Fibroblast of skin of right biceps (primary cell): ENCODE measurements at places on chromosomes 5 and 9.
A peak's percentile ranks its signal among the peaks of the same experiment; 100 is the strongest.

- DNase-seq = no peak
Measured at GRCh38 chr5:76602094-76602726, 21.0 kb downstream of the F2RL2 start.

- DNase-seq = no peak
Measured at GRCh38 chr5:61115968-61116367, 46.3 kb downstream of the SMIM15 start.

GRCh38 chr9:77939149-77939668, 92.4 kb downstream of the GNAQ start:
- DNase-seq = no peak

GRCh38 chr9:124260769-124261603, 3.2 kb downstream of the NEK6 start:
- DNase-seq = peak; percentile 71

DNA sequence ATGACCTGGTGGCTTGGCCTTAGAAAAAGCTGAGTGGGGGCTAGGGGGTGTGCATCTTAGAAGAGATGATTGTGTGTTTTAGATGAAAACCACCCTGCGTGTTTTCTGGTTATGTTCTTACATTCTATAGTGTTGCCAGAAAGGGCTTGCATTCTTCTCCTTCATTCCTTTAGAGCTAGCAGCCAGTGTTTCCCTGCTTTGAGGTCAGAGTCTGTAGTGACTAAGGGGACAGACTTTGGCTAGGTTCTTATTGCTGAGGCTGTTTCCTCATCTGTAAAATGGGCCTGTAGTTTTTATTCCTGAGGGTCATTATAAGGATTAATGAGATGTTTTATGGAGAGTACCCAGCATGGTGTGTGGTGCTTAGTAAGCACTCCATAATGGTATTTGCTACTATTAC, 6.4 kb downstream of the MAST4 start:
- peak; percentile 11 for DNase-seq

- peak; percentile 18 for DNase-seq
Measured at GRCh38 chr5:158303275-158303674, 444.3 kb upstream of the CLINT1 start.
